KG1 (cell line): ENCODE measurements at places on chromosomes 16 and 17.

DNA sequence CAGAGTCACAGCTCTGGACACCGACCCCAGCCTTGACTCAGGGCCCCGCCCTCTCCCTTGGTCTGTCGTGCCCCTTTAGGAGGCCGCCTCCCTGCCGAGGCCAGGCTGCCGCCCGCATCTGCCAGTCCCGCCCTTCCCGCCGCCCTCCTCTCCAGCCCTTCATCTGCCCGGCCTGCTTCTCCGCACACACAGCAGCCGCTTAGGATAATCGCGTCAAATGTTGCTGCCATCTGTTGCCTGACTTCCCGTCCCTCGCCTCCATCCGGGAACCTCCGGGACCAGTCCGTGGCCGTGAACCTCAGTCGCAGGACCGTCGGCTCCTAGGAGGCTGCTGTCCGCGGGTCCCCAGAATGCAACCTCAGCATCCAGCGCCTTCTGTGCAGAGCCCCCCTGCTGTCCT is 11.9 kb downstream of the GSE1 start:
- DNase-seq = no peak

DNA sequence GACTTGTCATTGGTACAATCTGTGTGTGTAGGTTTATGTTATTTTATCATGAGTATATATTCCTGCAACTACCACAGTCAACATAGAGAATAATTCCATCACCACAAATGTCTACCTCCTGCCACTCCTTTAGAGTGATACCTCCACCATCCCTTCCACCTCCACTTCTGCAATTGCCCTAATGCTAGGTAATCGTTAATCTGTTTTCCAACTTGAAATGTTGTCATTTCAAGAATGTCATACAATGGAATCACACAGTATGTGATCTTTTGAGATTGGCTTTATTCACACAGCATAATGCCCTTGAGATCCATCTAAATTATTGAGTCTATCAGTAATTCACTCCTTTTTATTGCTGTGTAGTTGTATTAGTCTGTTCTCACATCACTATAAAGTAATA is 414.8 kb upstream of the C16orf82 start:
- no peak for DNase-seq

DNA sequence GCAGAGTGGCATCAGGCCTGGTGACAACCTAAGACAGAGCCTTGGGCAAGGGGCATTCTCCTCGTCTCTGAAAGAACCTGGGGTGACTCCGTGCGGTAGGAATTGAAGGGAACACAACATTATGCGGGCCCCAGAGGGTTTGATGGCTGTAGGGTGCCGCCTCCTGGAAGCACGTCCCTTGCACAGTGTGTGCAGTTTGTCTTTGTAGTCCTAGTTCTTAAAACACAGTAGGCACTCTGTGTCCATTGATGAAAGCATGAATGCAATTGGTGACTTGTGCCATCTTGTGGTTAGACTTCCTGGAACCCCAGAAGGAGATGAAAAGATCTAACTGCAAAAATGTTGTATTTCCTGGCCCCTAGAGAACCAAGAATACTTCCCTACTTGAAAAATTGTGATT is 279.8 kb downstream of the UTP18 start:
- DNase-seq = no peak

DNA sequence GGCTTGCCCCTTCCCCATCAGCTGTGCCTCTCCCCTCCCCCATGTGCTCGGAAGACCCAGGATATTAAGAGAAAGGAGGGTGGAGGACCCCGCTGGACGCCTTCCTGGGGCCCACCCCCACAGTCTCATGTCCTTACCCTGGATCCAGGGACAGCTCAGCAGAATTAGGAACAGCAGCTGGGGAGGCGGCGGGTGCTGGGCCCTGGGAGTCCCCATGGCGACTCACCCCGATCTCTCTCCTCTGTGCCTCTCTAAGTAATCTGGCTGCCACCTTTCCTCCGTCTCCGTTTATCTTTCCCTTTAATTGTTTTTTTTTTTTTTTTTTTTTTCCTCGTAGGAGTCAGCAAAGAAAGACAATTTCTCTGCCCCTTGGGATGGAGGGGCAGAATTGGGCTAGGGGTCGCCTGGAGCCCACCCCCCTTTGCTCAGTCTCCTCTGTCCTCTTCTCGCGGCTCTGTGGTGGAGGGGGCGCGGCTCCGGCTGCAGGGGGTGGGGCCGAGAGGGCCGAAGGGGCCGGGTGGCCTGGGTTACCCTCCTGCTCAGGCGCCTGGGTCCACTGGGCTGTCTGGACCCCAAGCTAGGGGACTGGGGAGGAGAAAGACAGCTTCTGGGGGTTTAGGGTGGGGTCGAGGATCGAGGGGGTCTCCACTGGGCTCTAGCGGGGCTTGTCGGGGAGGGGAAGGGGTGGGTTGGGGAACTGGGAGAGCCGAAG is 390 bp downstream of the SEZ6L2 start:
- DNase-seq = no peak
